ENCODE measurements at places on chromosomes 11 and 22.

GRCh38 chr22:49360746-49361145, 466.9 kb downstream of the BRD1 start:
- DNase-seq = no peak

DNA sequence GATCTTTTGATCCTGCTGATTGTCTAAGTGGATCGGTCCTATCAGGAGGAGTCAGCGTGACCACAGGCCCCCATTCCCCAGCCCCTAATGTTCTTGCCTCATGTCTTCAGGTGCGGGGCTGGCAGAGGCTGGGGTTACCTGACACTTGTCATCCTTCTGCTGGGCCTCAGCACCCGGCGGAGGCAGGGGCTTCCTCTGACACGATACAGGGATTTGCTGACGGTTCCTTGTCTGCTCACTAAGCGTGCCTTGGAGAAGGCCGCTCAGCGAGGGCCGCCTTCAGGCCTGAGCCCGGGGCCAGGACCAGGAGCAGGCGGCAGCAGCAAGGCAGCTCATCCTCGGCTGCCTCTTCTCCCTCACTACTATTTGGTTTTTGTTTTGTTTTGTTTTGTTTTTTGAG, 45.7 kb upstream of the KCNQ1OT1 start:
- DNase-seq = no peak

- DNase-seq = no peak
Observed at GRCh38 chr22:43754176-43754575, 57.9 kb downstream of the EFCAB6 start.

- DNase-seq = no peak
Observed at GRCh38 chr11:67347964-67348749, 5.2 kb downstream of the POLD4 start.

- peak; percentile 86 for DNase-seq
Observed at GRCh38 chr11:99020352-99021225, at the start of gene CNTN5. TSS of gene CNTN5 (plus strand) at chr11:99020949.

DNA sequence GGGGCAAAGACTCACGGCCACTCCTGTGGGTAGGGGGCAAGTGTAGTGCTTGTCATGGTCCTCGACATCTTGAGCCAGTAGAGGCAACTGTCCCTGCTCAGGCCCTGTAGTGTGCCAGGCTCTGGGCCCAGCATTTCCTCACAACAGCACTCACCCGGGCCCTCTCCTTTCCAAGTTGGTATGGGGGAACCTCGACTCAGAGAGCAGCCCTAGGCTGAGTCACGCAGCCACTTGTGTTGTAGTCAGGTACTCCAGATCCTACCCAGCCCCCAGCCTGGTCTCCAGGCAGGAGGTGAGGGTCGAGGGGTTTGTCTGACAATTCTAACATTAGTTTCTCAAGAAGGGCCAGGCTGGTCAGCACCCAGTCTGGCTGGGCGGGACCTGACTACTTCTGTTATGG, 4.1 kb downstream of the RELT start:
- DNase-seq = no peak

- no peak for DNase-seq
Observed at GRCh38 chr11:64347193-64347867, 7.3 kb downstream of the CCDC88B start.

DNA sequence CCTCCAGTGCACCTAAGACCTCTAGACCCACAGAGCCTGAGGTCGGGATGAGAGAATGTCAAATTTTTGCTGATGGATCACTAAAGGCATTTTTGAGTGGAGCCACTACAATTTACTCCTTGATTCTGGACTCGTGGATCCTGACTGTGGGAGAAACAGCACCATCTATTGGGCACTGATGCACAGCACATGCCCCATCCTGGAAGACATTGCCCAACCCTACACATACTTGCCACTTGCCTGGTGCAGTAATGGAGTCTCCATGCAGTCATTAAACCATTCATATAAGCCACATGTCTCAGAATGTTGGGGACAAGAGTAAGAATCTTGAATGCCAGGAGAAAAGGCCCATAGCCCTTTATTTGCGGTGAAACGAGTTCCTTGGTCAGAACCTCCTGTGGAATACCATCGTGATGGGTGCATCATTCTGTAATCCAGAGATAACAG, 103.9 kb downstream of the GGTLC2 start:
- peak; percentile 5 for DNase-seq

DNA sequence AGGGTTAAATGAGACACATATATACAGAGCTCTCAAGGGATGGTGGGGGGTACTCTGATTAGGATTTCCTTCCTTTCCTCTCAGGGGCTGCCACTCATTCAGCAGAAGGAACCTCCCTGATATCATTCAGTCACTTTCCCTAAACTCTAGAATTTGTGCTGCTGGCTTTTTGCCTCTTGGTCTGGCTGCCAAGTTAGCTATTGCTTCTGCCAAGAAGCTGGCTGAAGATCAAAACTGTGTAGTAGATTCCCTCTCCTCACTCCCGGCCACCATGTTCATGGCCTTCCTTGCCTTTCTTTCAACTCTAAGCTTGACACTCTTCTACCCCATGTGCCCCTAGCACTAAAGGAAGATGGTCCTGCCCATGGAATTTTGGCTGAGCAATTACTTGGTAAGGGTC, 18.7 kb downstream of the SLC6A5 start:
- DNase-seq = no peak

GRCh38 chr11:68677432-68677831, 6.9 kb upstream of the GAL start:
- DNase-seq = peak; percentile 12

DNA sequence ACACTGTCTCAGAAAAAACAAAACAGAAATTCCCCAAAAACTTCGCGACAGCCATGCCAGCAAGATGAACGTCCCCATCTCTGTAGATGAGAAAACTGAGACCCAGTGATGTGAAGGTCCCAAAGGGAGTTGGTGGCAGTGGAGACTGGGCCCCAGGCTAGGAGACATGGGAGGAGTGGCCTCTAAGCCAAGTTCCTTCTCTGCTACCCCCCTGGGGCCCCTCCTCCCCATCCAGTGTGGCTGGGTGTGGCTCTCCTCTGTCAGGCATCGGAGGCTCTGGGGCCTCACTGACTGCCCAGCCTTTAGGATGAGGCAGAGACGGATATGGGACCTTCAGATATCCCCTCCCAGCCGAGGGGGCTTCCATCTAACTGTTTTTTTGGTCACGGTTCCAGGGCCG, 9.8 kb downstream of the RELT start:
- no peak for DNase-seq

DNA sequence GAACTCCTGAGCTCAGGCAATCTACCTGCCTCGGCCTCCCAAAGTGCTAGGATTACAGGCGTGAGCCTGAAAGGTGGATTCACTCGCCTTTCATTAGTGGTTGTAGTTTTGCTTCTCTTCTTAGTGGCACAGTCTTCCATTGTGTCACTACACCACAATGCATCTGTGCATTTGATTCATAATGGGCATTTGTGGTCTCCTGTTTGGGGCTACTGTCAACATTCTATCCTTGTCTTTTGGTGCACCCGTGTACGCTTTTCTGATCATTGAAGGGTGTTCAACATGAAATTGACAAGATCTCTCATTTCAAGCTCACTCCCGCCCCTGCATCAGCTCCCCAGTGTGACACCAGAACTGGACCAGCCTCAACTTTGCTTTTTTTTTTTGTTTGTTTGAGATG, 2.0 kb upstream of the SYT12 start:
- no peak for DNase-seq

DNA sequence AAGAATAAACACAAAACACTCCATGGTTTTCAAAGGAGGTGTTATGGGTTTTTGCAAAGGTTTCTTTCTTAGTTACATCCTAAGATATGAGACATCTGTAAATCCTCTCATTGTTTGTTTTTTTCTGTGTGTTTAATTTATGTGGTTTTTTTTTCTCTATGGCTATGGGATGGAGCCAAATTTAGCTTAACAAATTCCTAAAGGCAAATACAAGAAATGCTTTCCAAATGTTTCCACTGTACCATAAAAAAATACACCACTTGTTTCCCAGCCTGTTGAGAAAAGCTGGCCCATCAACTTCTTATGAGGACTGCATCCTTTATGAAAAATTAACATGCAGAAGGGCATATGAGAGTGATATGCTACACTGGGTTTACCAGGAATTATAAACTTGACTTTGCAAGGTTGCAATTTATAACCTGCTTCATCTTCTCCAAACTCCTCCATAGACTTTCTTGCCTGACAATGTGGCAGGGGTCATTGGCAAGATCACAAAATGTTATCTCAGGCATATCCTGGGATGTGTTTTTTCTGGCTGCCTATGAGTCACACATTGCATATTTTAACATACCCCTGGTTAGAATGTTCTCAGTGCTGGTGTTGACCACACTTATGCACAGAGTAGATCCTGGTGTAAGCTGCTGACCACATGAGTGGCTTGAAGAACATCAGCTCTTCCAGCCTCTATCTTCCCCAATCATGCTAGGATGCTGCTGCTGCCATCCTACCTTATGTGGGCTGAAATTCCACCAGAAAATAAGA, 137.6 kb upstream of the TTC12 start:
- DNase-seq = no peak

DNA sequence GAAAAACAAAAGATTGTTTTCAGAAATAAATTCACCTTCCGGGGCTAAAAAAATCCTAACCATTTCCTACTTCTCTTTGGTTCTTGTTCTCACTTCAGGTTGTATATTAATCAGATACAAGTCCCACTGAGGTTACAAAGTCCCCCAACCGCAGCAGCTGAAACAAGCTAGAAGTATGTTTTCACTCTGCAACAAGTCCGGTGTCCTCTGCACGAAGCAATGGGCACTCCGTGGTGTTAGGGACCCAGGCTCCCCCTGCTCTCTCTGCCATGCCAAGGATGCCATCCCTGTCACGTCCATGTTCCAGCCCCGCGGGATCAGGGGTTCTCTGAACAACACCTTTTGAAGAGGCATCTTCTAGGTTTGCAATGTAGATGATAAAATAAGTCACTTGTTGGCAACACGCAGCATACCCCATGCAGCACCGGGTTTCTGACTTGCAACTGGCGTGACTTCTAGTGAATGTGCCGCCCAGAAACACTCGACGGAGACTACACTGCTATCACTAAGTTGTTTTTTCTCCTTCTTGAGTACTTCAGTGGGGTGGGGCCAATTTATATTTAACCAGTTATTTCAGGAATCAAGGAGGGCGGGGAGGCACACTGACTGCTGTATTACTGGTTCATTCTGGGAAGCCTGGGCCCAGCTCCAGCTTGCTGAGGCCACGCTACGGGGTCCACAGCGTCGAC, 25.4 kb upstream of the GSTP1 start:
- no peak for DNase-seq

DNA sequence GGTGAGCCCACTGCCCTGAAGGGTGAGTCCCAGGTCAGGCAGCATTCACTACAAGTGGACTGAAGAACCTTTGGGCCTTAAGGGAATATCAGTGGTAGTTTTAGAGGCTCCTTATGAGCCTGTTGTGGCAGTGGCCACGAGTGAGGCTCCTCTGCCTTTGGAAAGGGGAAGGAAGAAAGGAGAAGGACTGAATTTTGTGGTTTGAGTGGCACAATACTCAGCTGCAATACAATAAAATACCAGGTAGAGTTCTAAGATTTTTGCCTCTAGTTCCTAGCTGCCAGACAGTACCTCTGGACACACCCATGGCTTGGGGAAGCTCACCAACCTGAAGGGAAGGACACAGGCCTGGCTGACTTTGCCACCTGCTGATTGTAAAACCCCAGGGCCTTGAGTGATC, 260.9 kb downstream of the DYNC2H1 start:
- DNase-seq = no peak

DNA sequence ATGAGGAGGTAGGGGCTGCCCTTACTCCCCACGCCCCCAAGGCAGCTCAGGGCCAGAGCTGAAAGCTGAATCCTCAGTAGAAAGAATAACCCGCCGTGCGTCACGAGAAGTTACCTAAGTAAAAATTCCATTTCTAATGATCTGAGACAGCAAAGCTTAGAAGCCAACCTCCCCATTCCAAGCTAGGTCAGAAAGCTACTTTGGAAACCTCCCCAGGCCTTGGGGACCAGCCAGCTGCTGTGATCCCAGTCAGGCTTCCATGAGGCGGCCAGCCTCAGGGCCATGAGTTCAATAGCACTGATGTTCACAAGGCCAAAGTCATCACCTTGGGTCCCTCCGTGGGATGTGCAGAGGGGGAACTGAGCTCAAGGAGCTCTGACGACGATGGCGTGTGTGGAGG, 6.9 kb downstream of the SHISAL1 start:
- DNase-seq = no peak

DNA sequence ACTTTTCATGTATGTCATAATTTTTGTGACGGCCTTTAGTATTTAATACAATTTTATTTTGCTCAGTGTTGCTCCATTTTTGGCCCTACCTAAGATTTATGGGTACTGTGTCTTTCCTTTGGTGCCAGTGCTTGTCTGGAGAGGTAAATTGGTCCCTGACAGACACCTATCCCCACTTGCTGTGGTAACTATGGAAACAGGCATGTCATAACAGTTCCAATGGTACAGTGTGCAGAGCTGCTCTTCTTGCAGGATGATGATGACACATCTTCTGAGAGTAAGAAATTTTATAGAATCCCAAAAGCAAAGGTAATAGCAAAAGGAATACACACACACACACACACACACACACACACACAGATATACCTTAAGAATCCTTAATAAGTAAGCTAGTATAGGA, 118.5 kb downstream of the ELP4 start:
- peak; percentile 91 for DNase-seq

GRCh38 chr11:33722590-33723234, 13.5 kb downstream of the CD59 start:
- no peak for DNase-seq

DNA sequence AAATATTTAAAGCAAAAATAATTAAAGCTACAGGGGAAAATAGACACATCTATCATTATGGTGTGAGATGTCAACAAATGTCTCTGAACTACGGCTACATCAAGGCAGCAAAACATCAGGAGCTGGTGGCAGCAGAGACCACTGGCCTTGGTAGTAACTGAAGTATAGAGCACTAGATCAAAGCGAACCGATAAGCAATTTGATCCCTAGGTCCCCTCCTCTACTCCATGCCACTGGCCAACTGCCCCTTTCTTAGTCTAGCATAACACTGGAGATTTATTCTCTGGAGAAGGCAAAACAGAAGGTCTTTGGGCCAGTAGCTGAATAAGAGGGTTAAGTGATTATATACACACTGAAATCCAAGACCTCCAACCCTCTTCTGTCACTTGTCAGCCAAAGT, 13.6 kb upstream of the RAB3IL1 start:
- no peak for DNase-seq

- DNase-seq = no peak
Observed at GRCh38 chr11:73453562-73453961, 77.4 kb downstream of the RELT start.

- no peak for DNase-seq
Observed at GRCh38 chr22:50487290-50488005, 789 bp downstream of the MIOX start.
